A673 (cell line): ENCODE measurements at places on chromosomes 5 and 9. TPM values are rescaled to one million over a fixed set of nuclear protein-coding genes. Genes with fewer than 3 reads are reported as not detected.
A peak's percentile ranks its signal among the peaks of the same experiment; 100 is the strongest.

Gene SMC5
- total RNA-seq, result 26.4 and 26.5 TPM in 2 replicates

Gene SPATA31D4
- not detected in 2 replicates for total RNA-seq

Gene TXNDC8
- not detected in 2 replicates for total RNA-seq

Gene ANKRD18A
- not detected in 2 replicates for total RNA-seq

Gene NIPSNAP3A
- total RNA-seq, result 13.6 and 14.7 TPM in 2 replicates

Gene BTNL3
- total RNA-seq, result not detected in 2 replicates

Gene KIAA1958
- total RNA-seq, result 28.6 and 30.7 TPM in 2 replicates

Gene LRRC70
- total RNA-seq, result 1.8 and 2.0 TPM in 2 replicates

Gene CBY3
- not detected in 2 replicates for total RNA-seq

Gene SPRY4
- 35.5 and 35.6 TPM in 2 replicates for total RNA-seq

Gene C6
- 5.5 and 6.1 TPM in 2 replicates for total RNA-seq

Gene DRD1
- total RNA-seq, result 0.77 and 0.85 TPM in 2 replicates

Gene KCNMB1
- not detected in 2 replicates for total RNA-seq

- no peak for DNase-seq
- no peaks in the 10 kb centered on the region for H3K36me3 ChIP-seq
- H3K27me3 ChIP-seq, result no peaks in the 10 kb centered on the region
- H3K4me3 ChIP-seq, result no peak overlapping the region
- H3K27ac ChIP-seq, result no peak overlapping the region
Measured at GRCh38 chr5:79809743-79810142, 120.1 kb downstream of the CMYA5 start.

DNA sequence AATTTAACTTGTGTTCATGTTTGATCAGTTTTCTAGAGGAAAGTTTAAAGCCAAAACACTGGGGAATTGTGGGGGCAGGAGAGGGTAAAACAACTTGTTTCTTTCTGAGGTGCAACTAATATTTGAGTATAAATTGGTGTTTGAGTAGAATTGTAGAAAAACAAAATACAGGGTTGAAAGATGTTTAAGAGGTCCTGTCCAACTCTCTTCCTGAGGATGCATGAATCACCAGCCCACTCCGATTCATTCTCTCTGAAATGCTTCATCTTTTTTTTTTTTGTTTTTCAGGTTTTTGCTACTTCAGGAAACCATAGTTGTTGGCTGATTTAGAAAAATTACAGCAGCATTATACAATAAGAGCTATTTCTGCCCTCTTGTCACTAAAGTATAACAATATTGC lies 42.4 kb upstream of the TMC1 start:
- no peak for DNase-seq
- H3K27ac ChIP-seq, result no peak overlapping the region
- no peaks in the 10 kb centered on the region for H3K27me3 ChIP-seq
- no peak overlapping the region for H3K4me3 ChIP-seq

DNA sequence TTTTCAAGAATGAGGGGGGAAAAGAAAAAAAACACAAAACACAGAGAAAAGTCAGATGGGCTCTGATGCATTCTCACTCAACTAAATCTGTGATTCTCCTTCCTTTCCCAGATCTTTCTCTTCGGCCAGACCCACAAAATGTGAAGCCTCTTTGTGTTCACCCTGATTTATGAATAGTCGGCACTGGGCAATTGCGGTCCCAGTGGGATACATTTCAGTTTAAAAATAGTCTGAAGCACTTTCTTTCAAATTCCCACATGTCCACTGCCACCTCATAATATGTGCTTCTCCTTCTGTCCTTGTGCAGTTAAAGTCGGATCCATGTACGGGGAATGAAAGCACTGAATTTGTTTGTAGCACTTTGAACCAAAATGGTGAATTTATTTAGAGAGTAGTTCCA lies 995.4 kb upstream of the WWC1 start:
- no peak overlapping the region for H3K4me3 ChIP-seq
- no peaks in the 10 kb centered on the region for H3K27me3 ChIP-seq
- H3K4me1 ChIP-seq, result peaks cover 28% of the 10 kb centered on the region
- H3K27ac ChIP-seq, result no peak overlapping the region

DNA sequence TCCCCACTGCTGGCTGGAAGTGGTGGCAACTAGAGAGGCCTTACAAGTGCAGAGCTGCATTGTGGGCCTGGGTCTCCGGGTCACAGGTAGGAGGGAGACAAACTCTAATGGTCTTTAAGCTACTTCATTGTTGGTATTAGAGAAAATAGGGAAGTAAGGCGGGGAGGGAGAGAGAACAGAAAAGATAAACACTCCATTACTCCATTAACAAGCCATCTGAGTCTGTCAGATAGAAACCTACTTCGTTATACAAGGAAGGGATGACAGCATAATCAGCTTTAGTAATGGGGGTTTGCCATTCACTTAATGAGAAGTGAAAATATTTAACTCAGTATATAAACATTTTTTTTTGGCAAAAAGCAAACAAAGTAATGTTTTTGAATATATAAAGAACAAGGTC lies 107.4 kb downstream of the TLE1 start:
- no peaks in the 10 kb centered on the region for H3K36me3 ChIP-seq
- no peak for DNase-seq
- no peaks in the 10 kb centered on the region for H3K27me3 ChIP-seq
- no peaks in the 10 kb centered on the region for H3K4me1 ChIP-seq
- no peak overlapping the region for H3K27ac ChIP-seq
- no peak overlapping the region for H3K4me3 ChIP-seq

DNA sequence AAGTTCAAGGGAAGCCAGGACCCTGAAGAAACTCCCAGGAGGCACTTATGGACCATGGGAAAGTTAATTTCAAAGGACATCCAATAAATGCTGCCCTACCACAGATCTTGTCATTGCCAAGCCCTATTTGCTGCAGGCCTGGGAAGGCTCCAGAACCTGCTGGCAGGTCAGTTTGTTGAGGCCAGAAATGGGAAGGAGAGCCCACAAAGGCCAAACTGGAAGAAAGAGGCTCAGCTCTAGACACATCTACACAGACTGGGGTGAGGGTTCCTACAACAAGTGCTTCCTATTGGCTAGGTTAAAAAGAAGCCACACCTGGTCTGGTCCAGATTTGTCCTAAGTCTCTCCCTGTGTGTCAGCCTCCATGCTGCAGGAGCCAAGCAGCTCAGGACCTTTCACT lies 94.4 kb downstream of the SIL1 start:
- no peak overlapping the region for H3K4me3 ChIP-seq
- H3K36me3 ChIP-seq, result no peaks in the 10 kb centered on the region
- no peak for DNase-seq
- H3K4me1 ChIP-seq, result peaks cover 4% of the 10 kb centered on the region
- no peak overlapping the region for H3K27ac ChIP-seq

GRCh38 chr5:58241389-58241788 lies 218.5 kb downstream of the PLK2 start:
- no peak for DNase-seq
- no peak overlapping the region for H3K27ac ChIP-seq
- H3K27me3 ChIP-seq, result no peaks in the 10 kb centered on the region
- no peaks in the 10 kb centered on the region for H3K4me1 ChIP-seq

DNA sequence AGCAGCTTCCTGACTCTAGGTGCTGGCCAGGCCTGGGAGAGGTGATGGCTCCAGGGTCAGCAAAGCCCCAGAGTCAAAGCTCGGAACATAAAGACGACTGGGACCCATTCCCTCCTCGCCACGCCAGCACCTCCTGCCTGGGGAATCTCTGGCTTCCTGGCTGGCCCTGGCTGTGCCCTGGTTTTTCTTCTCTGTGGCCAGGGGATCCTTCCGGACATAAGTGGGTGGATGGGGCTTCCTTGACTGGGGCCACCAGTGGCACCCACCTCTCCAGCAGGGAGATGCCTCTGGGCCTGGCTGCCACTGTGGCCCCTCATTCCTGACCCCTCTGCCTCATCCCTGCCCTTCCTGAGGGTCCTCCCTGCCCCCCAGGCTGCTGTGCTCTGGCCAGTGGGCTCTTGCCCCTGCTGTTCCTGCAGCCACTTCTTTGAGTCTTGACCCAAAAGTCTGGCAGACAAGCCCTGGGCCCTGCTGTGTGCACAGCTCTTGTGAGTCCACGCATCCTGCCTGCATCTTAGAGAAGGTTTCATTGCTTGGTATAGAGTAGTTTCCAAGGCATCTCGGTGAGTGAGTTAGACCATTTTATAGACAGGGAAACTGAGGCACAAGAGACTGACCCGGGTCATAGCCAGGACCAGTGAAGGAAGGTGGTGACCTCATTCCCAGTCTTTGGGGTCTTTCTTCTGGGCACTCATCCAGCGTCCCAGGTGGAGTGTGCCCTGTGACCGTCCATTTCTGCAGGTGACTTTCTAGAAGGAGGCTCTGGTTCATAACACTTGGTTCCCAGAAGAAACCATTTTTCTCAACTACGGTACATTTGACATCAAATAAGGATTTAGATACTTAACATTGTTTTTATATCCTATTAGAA lies 17.3 kb upstream of the LPCAT1 start:
- no peak overlapping the region for H3K4me3 ChIP-seq
- H3K36me3 ChIP-seq, result no peaks in the 10 kb centered on the region
- no peaks in the 10 kb centered on the region for H3K4me1 ChIP-seq
- H3K27ac ChIP-seq, result no peak overlapping the region
- no peak for DNase-seq
- H3K27me3 ChIP-seq, result no peaks in the 10 kb centered on the region

GRCh38 chr5:148713735-148714508 lies 59.6 kb upstream of the HTR4 start:
- peaks cover 65% of the 10 kb centered on the region for H3K27me3 ChIP-seq
- no peaks in the 10 kb centered on the region for H3K4me1 ChIP-seq
- H3K4me3 ChIP-seq, result no peak overlapping the region
- no peak for DNase-seq
- no peak overlapping the region for H3K27ac ChIP-seq
- no peaks in the 10 kb centered on the region for H3K36me3 ChIP-seq

GRCh38 chr5:57172466-57173318 lies 1.2 kb upstream of the GPBP1 start:
- no peaks in the 10 kb centered on the region for H3K4me1 ChIP-seq
- peak overlapping the region; percentile 88 for H3K4me3 ChIP-seq
- H3K36me3 ChIP-seq, result peaks cover 9% of the 10 kb centered on the region

DNA sequence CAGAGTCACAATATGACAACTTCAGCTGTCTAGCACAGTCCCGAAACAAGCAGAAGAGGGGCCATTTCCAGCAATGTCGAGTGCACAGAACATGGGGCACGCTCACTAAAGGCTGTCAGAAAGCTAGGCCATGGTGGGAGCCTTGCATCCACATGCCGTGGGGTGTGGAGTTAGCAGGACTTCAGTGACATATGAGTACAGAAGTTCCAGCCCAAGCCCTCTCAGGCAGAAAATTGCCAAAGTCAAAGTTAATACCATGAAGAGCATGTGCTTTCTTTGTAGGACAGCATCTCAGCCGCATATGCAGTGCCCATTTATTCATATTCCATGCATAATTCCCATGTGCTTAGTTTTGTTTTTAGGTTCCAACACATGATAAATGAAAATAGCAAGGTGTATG lies 26.7 kb downstream of the ECM2 start:
- no peak overlapping the region for H3K4me3 ChIP-seq
- H3K4me1 ChIP-seq, result no peaks in the 10 kb centered on the region
- H3K36me3 ChIP-seq, result no peaks in the 10 kb centered on the region
- no peak overlapping the region for H3K27ac ChIP-seq

GRCh38 chr5:147874910-147875367 lies 3.6 kb upstream of the SCGB3A2 start:
- H3K27ac ChIP-seq, result no peak overlapping the region
- no peaks in the 10 kb centered on the region for H3K36me3 ChIP-seq
- H3K27me3 ChIP-seq, result peaks cover 20% of the 10 kb centered on the region

DNA sequence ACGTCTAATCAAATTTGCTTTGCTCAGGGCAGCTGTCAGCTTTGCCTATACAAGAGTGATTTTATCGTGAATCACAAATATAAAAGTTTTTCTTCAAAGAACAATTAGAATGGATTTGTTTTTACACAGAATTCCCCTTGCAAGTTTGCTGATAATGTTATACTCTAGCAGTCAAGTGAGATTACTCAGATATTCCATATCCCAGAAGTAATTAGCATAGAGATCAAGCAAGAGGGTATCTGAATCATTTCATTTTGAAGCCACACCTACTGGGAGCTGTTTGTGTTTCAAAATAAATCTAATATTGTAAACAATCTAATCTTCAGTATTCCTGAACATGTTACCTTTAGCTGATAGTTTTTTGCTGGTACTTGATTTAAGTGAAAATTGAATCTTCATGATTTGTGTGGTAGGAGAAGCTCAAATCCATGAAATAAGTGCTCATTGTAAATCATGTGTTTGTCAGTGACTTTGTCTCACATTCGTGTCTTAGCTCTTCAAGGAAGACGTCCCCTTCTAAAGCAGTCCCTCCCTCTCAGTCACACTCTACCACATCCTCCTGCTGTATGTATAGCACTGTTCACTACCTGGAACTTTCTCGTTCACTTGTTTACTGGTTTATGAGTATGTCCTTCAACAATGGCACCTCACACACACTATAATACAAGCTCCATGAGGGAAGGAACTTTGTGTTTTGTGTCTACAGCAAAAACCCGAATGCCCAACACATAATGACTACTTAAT lies 3.3 kb upstream of the TTC39B start:
- no peak for DNase-seq
- H3K4me1 ChIP-seq, result peaks cover 5% of the 10 kb centered on the region
- no peak overlapping the region for H3K4me3 ChIP-seq
- H3K36me3 ChIP-seq, result no peaks in the 10 kb centered on the region
- no peaks in the 10 kb centered on the region for H3K27me3 ChIP-seq

- peak overlapping the region; percentile 72 for H3K4me3 ChIP-seq
- H3K27me3 ChIP-seq, result no peaks in the 10 kb centered on the region
- no peaks in the 10 kb centered on the region for H3K4me1 ChIP-seq
Measured at GRCh38 chr9:19101203-19101602, 1.5 kb downstream of the HAUS6 start.

- peak within 1 kb of the TSS; percentile 46 for H3K27ac ChIP-seq
- H3K36me3 ChIP-seq, result no peaks in the 10 kb centered on the region
- H3K4me1 ChIP-seq, result peaks cover 57% of the 10 kb centered on the region
- peak; percentile 94 for DNase-seq
- H3K4me3 ChIP-seq, result peak within 1 kb of the TSS; percentile 7
Measured at GRCh38 chr5:62578540-62578939, at the start of gene LRRC70. TSS of gene LRRC70 (plus strand) at chr5:62578819. CDS start at chr5:62579439, 620 bp downstream.

GRCh38 chr5:78985725-78986223 lies 664 bp upstream of the ARSB start:
- peak overlapping the region; percentile 80 for H3K27ac ChIP-seq
- no peak for DNase-seq
- peaks cover 7% of the 10 kb centered on the region for H3K4me1 ChIP-seq
- no peaks in the 10 kb centered on the region for H3K27me3 ChIP-seq
- H3K4me3 ChIP-seq, result peak overlapping the region; percentile 82

DNA sequence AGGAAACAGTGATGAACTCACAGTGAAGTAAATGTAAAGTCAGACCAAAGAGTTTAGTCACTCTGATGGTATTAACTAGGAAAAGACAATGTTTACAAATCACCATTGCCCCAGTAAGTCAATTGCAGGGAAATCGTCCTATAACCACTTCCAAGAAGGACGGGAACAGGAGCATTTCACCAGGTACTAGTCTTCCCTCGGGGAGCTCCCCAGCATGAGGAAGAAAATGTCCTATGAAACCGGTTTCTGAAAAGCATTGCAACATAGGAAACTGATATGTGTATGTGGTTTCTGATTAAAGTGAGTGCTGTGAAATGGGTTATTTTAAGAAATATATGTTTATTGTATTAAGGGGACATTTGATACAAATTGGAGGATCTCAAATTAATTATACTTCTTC lies 626.7 kb upstream of the ADAMTS16 start:
- no peaks in the 10 kb centered on the region for H3K27me3 ChIP-seq
- H3K36me3 ChIP-seq, result no peaks in the 10 kb centered on the region
- no peaks in the 10 kb centered on the region for H3K4me1 ChIP-seq
- no peak overlapping the region for H3K4me3 ChIP-seq
- DNase-seq, result no peak
- no peak overlapping the region for H3K27ac ChIP-seq

- H3K4me1 ChIP-seq, result no peaks in the 10 kb centered on the region
- no peaks in the 10 kb centered on the region for H3K27me3 ChIP-seq
- no peaks in the 10 kb centered on the region for H3K36me3 ChIP-seq
- no peak overlapping the region for H3K4me3 ChIP-seq
Measured at GRCh38 chr9:24552526-24553182, 7.0 kb upstream of the IZUMO3 start.

GRCh38 chr9:12538842-12539579 lies 154.2 kb upstream of the TYRP1 start:
- no peak overlapping the region for H3K27ac ChIP-seq
- no peak for DNase-seq
- H3K4me3 ChIP-seq, result no peak overlapping the region
- H3K27me3 ChIP-seq, result no peaks in the 10 kb centered on the region
